CD4-positive, alpha-beta T cell treated with Interleukin-6 at 100 ng/mL for 8 hours (primary cell): ENCODE measurements at places on chromosomes 2 and 18.

GRCh38 chr18:12766986-12767433 lies 64.2 kb downstream of the PSMG2 start:
- DNase-seq: no peak

DNA sequence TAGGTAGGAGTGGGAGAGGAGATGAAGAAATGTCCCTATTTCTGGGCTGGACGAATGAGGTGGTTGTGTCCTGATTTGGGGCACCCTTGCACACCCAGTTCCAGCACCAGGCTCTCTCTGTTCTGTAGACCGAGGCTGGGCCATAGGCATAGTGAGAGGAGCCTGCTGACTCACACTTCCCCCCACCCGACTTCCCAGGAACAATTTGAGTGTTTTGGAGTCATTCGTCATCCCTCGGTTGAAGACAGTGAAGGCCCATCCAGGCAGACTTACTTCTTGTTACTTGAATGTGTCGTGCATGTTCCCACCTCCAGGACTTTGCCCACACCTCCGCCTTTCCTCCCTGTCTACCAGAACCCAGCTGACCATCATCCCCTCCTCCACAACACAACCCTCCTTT lies 179.1 kb downstream of the HAUS1 start:
- no peak for DNase-seq

GRCh38 chr18:24372279-24372872 lies 25.2 kb downstream of the OSBPL1A start:
- no peak for DNase-seq

- no peak for DNase-seq
Observed at GRCh38 chr2:194411221-194411620, 1245.8 kb upstream of the SLC39A10 start.

DNA sequence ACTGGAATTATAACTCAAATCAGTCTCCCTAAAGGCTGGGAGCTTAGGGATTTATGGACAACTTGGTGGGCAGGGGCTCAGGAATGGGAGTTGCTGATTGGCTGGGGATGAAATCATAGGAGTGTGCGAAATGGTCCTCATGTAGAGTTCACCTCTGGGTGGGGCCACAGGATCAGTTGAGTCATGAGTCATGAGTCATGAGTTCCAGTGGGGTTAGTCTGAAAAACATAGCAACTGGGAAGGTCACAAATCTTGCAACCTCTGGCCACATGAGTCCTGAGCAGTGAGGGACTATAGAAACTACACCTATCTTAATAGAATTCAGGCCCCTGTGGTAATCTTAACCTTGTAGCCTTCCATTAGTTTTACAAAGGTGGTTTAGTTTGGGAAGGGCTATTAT lies 383.3 kb downstream of the RBM43 start:
- DNase-seq: no peak

- peak; percentile 58 for DNase-seq
Observed at GRCh38 chr18:47100212-47100831, 50.0 kb downstream of the HDHD2 start.

- DNase-seq: no peak
Observed at GRCh38 chr18:30787410-30787809, 255.1 kb downstream of the DSC3 start.
